ENCODE measurements at places on chromosomes 7 and 10. TPM values are rescaled to one million over a fixed set of nuclear protein-coding genes. Genes with fewer than 3 reads are reported as not detected.

KAZALD1 gene
- 9.9 TPM for total RNA-seq

GRID2IP gene
- 0.67 TPM for total RNA-seq

PSMC2 gene
- total RNA-seq = 90.8 TPM

DNA sequence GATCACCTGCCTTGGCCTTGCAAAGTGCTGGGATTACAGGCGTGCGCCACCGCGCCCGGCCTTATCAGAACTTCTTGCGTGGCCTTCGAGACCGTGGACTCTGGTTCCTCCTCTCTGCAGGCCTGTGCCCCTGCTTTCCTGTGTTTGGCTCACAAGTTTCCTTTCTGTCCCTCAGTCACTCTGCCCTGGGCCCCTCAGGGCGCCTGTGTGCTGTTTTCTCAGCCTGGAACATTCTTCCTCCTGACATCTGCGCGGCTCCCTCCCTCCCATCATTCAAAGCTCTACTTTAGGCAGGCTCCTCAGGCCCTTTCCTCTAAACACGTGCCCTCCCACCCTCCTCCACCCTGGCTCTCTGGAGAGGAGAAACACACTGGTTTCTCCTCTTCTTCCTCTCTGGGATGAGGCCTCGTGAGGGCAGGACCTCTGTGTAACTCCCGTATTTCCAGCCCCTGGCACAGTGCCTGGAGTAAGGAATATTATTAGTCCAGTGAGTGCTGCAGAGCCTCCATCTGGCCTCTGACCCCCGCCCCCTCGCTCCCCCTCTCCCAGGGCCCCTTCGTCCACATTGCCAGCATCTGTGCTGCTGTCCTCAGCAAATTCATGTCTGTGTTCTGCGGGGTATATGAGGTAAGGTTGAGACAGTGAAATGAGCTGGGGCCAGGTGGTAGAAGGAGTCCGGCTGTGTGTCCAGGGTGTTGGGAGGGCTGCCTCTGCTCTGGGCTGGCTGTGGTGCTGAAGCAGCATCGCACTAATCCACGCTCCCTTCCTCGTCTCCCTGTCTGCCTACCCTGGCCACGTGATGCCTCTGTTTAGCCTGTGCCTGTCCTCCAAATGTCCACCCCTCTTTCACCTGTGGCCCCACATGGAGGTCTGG is 7.1 kb downstream of the CLCN1 start:
- no peak for DNase-seq

DNA sequence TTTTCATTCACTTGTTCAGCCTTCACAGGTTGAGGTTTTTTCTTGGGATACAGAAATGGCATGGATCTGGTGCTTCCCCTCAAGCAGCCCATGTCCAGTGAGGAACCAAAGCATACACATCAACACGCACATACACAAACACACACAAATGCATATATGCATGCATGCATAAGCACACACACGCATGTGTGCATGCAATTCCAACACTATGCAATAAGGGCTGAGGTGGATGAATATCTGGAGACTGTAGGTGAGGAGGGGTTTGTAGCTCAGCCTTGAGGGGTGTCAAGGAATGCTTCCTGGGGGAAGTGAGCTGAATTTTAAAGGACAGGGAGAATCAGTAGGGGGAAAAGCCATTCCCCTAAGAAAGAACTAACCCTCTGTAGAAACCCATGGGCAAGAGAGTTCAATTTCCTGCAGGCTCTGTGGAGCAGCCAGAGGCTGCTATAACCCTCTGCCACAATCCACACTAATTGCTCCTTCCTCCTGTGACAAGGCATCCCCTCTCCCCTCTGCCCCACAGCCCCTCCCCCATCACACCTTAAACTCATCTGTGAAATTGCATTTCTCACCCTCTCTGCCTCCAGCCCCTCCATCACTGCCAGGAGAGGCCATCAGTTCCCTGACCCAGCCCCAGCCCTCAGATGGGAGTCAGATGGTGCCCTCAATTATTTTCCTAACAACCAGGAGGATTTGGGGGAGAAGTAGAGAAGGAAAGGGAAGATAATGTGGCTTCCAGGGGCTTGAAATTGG is 316.4 kb downstream of the RPS24 start:
- DNase-seq = no peak

GRCh38 chr7:31776616-31777015 is 89.6 kb downstream of the PPP1R17 start:
- DNase-seq = no peak

- peak; percentile 57 for DNase-seq
Observed at GRCh38 chr10:3782451-3783315, 2.3 kb downstream of the KLF6 start.

- peak; percentile 53 for DNase-seq
Observed at GRCh38 chr10:110643653-110644597, at the start of gene RBM20. RBM20 (plus strand) TSS chr10:110644336; CDS start chr10:110644455, 119 bp downstream.

DNA sequence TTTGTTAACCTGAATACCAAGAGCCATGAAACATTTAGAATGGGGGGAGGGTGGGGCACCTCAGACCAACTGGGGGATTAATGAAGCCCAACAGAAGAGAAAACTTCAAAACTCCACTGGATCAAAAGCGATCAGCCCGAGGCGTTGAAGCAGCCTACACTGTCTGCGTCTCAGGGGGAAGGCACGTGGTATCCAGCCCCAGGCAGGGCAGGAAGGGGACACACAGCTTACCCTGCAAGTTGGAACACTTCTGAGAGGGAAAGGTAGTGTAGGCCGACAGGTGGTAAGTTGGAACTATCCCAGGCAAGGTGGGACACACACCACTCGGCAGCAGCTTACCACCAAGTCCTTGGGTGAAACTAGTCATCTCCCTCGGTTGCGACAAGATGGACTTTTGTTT is 102.9 kb downstream of the TAX1BP1 start:
- no peak for DNase-seq

- no peak for DNase-seq
Observed at GRCh38 chr10:124350806-124351205, 67.9 kb downstream of the OAT start.

DNA sequence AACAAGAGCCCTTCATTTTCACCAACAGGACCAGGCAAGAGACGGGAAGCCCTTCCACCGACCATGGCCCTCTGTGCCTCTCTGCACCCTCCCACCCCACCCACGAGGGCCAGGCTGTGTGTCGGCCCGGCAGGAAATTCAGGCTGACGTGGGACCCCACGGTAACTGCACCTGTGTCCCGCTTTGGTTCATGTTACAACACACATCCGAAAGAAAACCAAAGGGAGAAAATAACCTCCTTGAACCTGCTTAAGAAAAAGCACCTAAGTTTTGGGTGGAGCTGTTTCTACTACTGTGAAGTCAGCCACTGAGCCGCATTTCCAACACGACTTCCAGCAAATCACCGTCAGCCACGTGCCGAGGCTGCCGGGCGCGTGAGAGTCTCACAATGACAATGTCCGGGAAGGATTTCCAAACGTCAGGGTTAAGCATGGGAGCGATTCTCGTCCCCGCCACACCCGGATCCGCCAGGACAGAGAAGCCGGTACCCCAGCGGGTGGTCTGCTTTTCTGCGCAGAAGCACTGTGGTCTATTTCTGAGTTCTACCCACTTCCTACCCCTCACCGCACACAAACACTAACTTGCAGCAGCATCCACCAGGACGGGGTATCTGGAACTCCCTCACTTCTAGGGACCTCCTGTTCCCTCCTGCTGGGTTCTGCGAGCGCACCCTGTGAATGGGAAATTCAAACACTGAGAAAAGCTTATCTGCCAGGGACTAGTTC is 36.6 kb downstream of the AMZ1 start:
- DNase-seq = no peak

GRCh38 chr7:30634193-30634626 is 39.5 kb downstream of the GARS1 start:
- DNase-seq = no peak

GRCh38 chr10:98528805-98529183 is 82.1 kb upstream of the HPS1 start:
- DNase-seq = no peak

DNA sequence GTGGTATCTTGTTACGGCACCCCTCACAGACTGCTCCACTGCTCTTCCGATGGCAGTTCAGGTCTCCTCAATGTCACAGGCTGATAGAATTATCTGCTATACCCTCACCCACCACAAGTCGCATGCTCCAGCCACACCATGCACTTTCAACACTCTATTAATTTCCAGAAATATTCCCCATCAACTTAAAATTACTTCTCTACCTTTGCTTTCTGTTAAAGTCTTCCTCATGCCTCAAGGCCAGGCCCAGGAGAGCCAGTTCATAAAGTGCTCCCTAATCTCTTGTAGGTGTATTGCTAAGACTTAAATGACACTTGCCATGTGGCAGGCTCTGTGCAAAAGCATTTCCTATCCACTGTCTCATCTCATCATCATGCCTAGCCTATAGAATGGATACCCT is 105.9 kb upstream of the ARID5B start:
- DNase-seq = no peak

DNA sequence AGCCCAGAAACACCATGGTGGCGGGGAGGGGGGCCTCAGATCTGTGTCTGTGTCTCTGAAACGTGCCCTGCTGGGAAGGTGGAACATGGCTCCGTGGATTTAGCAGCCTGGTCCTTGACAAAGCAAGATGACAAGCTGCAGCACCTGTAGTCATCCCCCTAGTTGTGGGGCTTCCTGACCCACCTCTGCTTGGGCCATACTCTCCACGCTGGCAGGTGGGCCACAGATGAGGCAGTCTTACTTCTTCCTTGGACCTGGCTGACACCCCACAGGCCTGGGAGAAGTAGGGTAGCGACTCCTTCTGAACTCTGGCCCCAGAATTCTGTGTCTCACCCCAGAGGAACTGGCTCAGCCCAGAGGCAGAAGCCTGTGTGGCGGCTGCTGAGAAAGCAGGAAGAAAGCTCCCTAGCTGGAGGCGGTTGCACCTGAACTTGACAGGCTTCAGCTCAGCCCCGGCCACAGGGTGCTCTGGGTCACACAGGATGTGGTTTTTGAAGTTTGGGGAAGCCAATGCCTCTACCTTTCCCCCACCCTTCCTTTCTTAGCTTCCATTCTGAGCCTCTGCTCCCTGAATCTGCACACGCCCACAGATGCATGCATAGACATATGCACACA is 113.9 kb downstream of the ABLIM1 start:
- DNase-seq = no peak

DNA sequence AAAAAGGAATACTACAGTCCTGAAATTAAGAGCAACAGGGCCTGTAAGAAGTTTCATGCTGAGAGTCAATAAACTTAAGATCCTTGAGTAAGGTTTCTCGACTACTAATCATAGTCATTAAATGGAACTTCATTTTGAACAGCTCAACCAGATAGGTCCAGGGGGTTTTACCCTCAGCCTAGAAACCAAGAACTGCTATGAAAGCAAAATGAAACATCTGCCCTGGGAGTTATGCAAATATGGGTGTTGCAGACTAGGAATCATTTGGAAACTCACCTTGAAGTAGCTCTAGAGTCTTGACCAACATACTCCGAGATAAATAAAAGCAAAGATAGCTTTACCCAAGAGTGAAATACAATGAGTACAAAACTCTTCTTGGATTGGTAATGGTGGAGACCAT is 128.0 kb downstream of the HGF start:
- DNase-seq = no peak

DNA sequence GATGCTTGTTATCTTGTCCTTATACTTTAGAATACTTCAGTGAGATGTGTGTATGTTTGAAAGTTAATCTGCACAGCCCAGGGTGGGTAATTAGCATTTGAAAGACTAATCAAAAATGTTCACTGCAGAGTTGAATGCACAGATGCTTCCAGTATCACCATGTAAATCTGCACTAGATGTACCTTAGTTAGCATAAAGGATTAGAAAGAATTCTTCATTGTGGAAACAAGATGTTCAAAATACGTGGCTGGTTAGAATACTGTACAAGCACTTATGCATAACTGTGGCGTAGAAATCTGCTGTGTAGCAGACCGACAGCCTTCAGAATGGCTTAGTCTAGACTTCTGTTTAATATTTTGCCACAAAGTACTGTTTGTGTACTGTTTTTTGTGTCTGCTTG is 2.2 kb upstream of the TMEM168 start:
- DNase-seq = no peak

DNA sequence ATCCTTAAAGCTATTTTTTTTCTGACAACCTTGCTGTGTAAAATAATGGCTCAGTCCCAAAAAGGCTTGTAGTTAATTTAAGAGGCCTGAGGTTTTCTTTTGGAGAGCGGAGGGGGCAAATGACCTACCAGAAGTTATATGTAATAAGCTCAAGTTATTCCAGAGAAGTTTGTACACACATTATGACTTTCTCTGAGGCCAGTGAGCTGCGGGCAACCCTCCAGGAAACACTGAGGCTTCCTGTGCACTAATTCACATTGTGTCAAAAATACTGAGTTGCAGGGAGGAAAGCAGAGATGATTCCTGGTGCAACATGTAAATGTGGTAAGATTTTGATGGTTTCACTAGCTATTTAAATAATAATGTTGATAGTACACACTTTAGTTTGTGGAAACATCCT is 188.6 kb downstream of the DIP2C start:
- DNase-seq = no peak

DNA sequence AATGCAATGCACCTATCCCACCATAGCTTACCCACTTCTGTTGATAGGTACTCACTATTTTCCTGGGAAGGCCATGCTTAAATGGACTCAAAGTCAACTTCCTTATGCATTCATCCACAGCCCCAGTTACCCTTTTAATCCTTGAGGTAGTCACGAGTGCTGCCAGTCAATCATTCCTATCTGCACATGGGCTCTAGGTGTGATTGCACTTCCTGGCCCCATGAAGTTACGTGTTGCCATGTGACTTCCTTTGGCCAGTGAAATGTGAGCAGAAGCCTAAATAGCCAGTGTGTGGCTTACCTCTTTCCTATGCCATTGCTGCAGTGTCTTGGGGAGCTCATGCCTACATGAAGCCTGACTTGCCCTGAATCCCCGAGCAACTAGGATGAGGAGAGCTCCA is 23.5 kb upstream of the EIF5AL1 start:
- no peak for DNase-seq

DNA sequence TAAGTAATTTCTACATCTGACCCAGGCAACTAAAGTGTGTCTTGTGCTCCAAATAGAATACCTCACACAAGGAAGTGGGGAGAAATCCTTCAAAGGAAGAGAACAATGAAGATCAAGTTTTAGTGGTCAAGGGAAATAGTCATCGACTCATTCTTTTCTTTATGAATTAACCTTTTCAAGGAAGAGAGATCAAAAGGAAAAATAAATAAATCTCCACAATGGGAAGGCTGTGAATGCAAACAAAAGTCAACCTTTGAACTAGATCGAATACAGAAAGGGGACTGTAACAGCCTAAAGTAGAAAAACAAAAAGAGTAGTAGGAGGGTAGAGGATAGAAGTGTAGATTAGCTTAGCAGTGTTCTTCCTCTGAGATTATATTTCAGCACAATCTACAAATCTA is 274.6 kb upstream of the COBL start:
- no peak for DNase-seq

DNA sequence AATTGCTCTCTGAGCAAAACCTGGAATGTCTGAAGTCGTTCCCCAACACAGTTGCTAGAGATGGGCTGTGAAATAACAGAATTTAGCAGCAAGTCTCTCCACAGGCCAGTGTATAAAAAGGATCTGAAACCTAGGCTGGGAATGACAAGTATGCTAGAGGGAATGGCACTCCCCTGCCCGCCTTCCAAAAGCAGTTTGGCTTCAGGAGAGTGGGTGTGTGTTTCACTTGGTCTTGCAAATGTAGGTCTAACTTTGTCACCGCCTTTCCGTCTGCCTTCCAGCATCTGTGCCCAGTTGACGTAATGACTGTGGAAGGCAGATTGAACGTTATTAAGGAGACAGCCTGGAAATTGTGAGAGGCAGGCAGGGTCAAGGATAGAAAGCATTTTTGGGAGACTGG is 18.0 kb upstream of the MTURN start:
- DNase-seq = no peak

Measured in thyroid gland (tissue), 4 donors.